ENCODE measurements at places on chromosomes 16 and 17.

- no peak for DNase-seq
These were observed 128.5 kb downstream of the CHD9NB start for GRCh38 chr16:52924162-52924561.

GRCh38 chr16:74463888-74464287 is 42.6 kb upstream of the CLEC18B start:
- peak; percentile 10 for DNase-seq

DNA sequence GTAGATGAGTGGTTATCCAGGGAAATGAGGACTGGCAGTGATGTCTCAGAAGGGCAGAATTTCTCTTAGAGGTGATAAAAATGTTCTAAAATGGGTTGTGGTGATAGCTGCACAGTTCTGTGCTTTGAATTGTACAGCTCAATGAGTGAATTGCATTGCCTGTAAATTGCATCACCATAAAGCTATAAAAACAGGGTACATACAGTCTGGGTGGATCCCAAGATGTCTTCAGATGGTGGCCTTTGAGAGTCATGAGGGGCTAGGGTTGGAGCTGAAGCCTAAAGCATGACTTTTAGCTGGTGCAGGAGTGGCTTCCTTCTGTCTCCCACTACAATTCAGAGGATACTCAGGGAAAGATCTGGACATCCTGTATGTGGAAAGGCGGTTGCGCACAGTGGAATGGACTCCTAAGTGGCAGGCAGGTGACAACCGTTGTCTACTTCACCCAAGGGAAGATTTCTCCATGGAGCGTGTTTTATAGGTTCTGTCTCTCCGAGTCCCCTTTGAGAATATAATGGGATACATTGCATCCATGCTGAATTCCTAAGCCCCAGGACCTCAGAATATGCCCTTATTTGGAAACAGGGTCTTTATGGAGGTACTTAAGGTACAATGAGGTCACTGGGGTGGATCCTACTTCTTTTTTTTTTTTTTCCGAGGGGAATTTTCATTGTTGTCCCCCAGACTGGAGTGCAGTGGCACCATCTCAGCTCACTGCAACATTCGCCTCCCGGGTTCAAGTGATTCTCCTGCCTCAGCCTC is 1.6 kb upstream of the IL32 start:
- DNase-seq, result no peak

GRCh38 chr16:49921791-49922456 is 66.0 kb upstream of the ZNF423 start:
- DNase-seq, result peak; percentile 13

- DNase-seq, result no peak
These were observed 218.3 kb upstream of the EEF2KMT start for GRCh38 chr16:5315914-5316313.

- DNase-seq, result no peak
These were observed 44.1 kb downstream of the COG7 start for GRCh38 chr16:23408823-23409298.

Measured in Kasumi-1 (cell line).